ENCODE measurements at places on chromosomes 3 and 15.

DNA sequence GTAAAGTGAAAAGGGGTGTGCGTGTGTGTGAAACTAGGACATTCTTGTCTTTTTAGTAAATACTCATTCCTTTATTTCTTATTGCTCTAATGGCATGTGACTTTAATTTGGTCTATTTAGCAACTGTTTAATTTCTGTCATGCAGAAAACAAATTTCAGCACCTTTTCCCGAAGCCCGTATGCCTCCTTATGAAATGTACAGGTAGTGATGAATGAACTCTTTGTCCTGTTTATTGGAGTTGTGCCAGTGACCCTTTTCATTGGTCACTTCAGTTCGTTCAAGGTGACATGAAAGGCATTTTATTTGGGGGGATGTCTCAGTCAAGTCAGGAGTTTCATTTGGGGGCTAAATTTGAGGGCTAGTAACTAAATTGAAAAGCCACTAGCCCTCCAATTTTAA is 55.2 kb downstream of the ITPR1 start:
- no peak overlapping the region for H3K4me3 ChIP-seq
- no peak overlapping the region for H3K27ac ChIP-seq
- H3K27me3 ChIP-seq = no peaks in the 10 kb centered on the region
- DNase-seq = no peak
- H3K4me1 ChIP-seq = no peaks in the 10 kb centered on the region
- H3K36me3 ChIP-seq = no peaks in the 10 kb centered on the region

DNA sequence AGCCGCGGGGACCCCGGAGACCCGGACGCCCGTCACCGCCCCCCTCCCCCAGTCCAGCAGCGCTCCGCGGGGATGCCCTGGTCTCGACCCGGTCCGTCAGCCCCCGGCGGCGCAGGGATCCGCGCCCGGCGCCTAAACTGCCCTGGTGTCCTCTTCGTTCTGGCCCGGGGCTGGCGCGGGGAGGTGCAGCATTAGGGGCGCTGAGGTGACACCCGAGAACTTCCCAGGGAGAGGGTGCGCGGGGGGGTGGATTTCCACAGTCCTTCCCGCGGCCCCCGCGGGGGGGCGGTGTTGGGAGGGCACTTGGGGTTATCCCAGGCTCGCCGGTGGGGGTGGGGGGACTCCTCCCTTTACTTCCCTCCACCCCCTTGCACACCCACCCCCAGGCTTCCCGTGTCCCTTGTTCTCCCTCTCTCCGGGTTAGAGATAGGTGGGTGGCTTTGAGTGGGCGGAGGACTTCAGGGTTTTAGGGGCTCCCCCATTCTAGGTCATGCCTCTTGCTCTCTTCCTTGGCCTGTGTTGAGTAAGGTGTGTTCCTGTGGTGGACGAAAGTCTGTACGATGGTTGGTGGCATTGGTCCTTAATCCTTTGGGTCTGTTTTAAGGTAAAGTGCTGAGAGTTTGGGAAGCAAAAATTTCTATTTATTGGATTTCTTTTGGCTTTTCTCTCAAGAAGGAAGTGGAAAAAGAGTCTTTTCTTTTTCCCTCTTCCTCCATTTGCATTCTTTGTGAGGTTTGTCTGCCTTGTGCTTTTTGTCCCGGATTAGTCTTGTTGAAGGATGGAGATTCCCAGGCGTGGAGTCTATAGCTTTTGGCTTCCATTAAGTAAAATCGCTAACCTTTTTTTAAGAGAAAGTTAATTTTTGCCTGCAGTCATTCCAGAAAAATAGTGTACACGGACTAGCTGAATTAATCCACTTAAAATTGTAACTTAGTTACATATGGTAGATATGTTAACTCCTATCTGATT is 811 bp downstream of the SKIL start:
- peak; percentile 46 for DNase-seq
- peak overlapping the region; percentile 100 for H3K27ac ChIP-seq
- H3K27me3 ChIP-seq = no peaks in the 10 kb centered on the region
- peak overlapping the region; percentile 84 for H3K4me3 ChIP-seq
- peaks cover 18% of the 10 kb centered on the region for H3K36me3 ChIP-seq
- H3K4me1 ChIP-seq = peaks cover 18% of the 10 kb centered on the region

DNA sequence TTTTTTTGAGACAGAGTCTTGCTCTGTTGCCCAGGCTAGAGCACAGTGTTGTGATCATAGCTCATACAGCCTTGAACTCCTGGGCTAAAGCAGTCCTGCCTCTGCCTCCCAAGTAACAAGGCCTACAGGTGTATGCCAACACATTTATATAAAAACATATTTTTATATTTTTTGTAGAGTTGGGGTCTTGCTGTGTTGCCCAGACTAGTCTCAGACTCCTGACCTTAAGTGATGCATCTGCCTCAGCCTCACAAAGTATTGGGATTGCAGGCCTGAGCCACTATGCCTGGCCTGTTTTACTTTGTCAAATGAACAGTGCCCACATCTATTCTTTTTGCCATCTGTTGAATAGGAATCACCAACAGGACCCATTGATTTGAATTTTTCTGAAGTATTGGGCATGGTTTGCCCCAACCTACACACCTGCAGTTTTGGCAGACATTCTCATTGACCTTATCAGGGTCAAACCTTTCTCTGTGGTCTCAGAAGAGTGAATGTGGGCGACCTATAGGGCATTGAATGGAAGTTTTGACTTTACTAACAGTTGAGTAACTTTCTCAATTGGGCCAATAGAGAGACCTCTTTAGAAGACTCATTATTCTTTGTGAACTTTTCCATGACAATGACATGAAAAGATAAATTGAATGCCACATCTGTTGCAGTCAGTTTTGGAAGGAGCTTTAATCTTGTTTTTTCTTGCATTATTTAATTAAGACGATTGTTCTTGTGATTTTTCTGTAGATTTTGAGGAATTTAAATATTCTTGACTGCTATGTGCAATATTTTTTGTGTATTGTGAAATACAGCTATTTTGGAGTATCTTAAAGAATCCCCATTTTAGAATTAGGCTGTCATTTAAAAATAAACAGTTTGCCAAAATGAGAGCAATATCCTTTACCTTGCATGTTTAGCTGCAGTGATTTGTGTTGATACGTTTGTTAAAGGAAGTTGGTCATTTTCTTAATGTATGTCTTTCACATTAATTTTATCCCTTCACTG is 2.7 kb downstream of the IREB2 start:
- no peaks in the 10 kb centered on the region for H3K27me3 ChIP-seq
- H3K36me3 ChIP-seq = peaks cover 12% of the 10 kb centered on the region
- H3K27ac ChIP-seq = no peak overlapping the region
- DNase-seq = no peak
- H3K4me3 ChIP-seq = no peak overlapping the region

DNA sequence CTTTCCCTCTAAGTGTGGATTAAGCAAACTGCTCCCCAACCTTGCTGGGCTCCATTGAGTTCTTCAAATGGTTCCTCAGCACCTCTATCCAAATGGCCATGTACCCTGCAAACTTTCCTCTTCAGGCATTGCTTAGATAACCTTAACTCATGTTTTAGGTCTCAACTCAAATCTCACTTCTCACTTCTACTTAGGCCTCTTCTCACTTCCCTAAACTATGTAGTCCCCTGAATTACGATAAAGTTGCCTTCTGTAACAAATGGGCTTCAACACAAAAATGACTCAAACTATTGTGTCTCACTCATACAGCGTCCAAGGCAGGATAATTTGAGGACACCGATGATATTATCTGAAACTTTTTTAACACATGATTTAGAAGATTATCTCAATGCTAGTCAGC is 62.4 kb upstream of the STAC start:
- H3K4me3 ChIP-seq = no peak overlapping the region
- no peaks in the 10 kb centered on the region for H3K27me3 ChIP-seq
- DNase-seq = no peak
- no peak overlapping the region for H3K27ac ChIP-seq
- no peaks in the 10 kb centered on the region for H3K36me3 ChIP-seq

DNA sequence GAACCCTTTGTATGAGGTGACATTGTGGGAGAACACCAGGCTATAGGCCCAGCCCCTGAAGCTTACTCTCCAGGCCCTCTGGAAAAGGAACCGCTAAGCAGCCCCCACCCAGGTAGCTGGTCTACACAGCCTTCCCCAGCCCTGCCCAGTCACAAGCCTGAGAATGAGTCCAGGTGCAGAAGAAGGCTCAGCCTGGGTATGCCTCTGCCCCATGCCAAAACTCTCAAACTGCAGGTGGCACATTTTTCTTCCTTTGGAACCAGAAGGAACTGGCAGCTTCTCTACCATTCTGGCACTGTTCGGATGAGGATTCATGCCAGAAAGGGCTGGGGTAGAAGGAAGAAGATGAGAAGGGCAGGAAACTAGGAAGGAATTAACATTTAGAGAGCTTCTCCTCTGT is 23.7 kb upstream of the TBC1D21 start:
- H3K4me1 ChIP-seq = no peaks in the 10 kb centered on the region
- H3K27me3 ChIP-seq = no peaks in the 10 kb centered on the region
- DNase-seq = no peak
- H3K27ac ChIP-seq = no peak overlapping the region
- no peaks in the 10 kb centered on the region for H3K36me3 ChIP-seq
- no peak overlapping the region for H3K4me3 ChIP-seq

- H3K4me3 ChIP-seq = peak within 1 kb of the TSS; percentile 99
- peaks cover 21% of the 10 kb centered on the region for H3K4me1 ChIP-seq
- peak; percentile 93 for DNase-seq
- no peaks in the 10 kb centered on the region for H3K27me3 ChIP-seq
- peak within 1 kb of the TSS; percentile 99 for H3K27ac ChIP-seq
- H3K36me3 ChIP-seq = peaks cover 21% of the 10 kb centered on the region
These were observed at the start of gene ANXA2 for GRCh38 chr15:60397772-60398445. Gene ANXA2 (minus strand): TSS chr15:60397986. CDS start chr15:60386075, 11,911 bp downstream.

DNA sequence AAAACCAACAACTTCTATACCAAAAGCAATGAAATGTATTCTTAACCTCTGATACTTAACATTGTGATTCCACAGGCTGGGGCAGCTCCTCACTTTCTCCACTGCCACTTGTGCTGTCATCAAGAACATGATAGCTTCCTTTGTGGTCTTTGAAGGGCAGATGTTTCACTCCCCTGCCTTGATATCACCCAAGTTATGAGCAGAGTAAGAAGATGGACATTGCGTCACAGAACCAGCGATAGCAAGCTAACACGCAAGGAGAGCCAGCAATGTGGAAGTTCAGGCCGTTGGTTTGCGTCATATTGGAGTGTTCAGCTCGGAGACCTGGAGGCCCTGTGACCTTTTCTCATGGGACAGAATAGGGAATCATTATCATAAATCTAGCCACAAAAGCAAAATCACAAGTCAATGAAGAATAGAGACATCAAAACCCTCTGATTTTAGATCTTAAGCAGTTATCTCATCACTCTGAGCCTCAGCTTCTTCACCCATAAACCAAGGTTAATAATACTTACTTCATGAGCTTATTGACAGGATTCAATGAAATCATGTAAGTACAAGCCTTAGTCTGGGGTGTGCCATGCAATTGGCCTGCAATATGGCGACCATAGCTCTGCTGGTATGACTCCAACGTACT is 183.8 kb upstream of the THBS1 start:
- H3K27ac ChIP-seq = no peak overlapping the region
- H3K36me3 ChIP-seq = no peaks in the 10 kb centered on the region
- peaks cover 3% of the 10 kb centered on the region for H3K4me1 ChIP-seq
- H3K4me3 ChIP-seq = no peak overlapping the region
- DNase-seq = no peak

GRCh38 chr3:171458864-171459136 is 1.4 kb downstream of the TNIK start:
- no peak for DNase-seq
- H3K4me3 ChIP-seq = no peak overlapping the region
- H3K4me1 ChIP-seq = peaks cover 13% of the 10 kb centered on the region
- H3K27ac ChIP-seq = no peak overlapping the region

- peak overlapping the region; percentile 87 for H3K27ac ChIP-seq
- peaks cover 30% of the 10 kb centered on the region for H3K4me1 ChIP-seq
- DNase-seq = peak; percentile 16
- H3K36me3 ChIP-seq = peaks cover 2% of the 10 kb centered on the region
- no peak overlapping the region for H3K4me3 ChIP-seq
These were observed 3.9 kb upstream of the CXCR6 start for GRCh38 chr3:45939341-45939771.
